ENCODE measurements at places on chromosomes 7 and 10.

DNA sequence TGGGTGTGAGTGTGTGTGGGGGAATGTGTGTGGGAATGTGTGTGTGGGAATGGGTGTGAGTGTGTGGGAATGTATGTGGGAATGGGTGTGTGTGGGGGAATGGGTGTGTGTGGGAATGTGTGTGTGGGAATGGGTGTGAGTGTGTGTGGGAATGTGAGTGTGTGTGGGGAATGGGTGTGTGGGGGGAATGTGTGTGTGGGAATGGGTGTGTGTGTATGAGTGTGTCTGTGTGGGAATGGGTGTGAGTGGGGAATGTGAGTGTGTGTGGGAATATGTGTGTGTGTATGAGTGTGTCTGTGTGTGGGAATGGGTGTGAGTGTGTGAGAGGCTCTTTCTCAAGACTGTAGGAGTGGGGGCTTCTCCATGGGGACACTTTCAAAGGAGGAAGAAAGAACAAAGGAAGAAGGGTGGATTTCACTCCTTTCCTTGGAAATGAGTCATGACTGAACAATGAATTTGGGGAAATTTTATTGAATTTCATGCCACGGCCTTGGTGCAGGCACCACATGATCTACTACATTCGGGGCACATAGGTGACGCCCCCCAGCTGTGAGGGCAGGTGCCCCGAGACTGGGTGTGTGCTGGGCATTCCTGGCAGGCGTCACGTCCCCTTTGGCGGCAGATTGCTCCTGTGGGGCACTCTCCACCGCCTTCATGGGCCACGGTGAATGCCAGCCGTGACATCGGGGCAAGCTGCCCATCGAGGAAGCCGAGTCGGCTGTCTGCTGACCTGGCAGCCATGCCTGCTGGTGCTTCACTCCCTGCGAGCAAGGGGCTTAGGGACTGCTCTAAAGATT, 88.8 kb upstream of the INSIG1 start:
- DNase-seq, result no peak

DNA sequence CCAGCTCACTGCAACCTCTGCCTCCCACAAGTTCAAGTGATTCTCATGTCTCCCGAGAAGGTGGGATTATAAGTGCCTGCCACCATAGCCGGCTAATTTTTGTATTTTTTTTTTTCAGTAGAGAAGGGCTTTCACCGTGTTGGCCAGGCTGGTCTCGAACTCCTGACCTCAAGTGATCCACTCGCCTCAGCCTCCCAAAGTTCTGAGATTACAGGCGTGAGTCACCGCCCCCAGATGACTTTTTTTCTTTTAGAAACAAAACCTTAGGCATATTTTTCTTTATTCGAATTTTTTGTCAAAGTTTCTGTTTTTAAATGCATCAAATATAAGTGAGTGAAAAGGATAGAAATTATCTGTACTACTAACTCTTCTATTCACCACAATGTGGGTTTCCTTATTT, 113.1 kb downstream of the LRRC4 start:
- no peak for DNase-seq

GRCh38 chr7:123771846-123772245, 23.0 kb upstream of the WASL start:
- no peak for DNase-seq

DNA sequence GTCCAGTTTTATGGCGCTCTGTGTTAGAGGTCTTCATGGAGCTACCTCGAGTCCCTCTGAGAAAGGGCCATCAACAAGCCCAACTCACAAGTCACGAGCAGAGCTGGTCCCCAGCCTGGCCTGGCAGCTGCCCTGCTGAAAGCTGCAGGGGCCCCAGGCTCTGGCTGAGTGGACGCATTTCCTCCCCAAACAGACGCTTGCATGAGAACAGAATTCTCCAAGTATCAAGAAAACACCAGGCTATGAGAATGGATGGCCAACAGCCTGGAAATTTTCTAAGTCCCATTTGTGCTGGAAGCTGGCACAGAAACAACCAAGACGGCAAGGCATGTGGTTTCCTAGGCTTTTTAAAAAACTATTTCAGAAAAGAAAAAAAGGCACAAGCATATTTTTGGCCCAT, 114.8 kb downstream of the FAM53B start:
- no peak for DNase-seq

- DNase-seq, result no peak
Observed at GRCh38 chr10:13231808-13232207, 2.4 kb downstream of the UCMA start.

DNA sequence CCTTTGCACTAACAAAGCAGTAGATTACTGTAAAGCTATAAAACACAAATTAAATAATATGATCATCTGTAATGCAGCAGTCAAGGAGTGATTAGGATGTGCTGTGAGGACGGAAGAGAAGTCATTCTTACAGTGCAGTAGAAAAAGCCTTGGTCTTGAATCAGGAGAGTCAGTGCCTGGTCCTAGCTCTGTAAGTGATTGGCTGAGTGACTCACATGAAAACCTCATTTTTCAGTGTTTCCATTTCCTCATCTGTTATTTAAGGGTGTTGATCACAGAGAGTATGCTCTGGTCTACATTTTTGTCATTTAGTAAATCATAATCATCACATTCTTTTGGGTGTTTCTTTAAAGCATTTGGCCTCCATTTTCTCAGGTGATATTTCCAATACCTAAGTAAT, 717.8 kb downstream of the LRMDA start:
- no peak for DNase-seq

- no peak for DNase-seq
Observed at GRCh38 chr10:101244321-101245050, 15.2 kb upstream of the LBX1 start.

GRCh38 chr7:154744861-154745258, 258.1 kb downstream of the PAXIP1 start:
- DNase-seq, result no peak

- DNase-seq, result no peak
Observed at GRCh38 chr10:56585447-56586171, 224.6 kb upstream of the ZWINT start.

DNA sequence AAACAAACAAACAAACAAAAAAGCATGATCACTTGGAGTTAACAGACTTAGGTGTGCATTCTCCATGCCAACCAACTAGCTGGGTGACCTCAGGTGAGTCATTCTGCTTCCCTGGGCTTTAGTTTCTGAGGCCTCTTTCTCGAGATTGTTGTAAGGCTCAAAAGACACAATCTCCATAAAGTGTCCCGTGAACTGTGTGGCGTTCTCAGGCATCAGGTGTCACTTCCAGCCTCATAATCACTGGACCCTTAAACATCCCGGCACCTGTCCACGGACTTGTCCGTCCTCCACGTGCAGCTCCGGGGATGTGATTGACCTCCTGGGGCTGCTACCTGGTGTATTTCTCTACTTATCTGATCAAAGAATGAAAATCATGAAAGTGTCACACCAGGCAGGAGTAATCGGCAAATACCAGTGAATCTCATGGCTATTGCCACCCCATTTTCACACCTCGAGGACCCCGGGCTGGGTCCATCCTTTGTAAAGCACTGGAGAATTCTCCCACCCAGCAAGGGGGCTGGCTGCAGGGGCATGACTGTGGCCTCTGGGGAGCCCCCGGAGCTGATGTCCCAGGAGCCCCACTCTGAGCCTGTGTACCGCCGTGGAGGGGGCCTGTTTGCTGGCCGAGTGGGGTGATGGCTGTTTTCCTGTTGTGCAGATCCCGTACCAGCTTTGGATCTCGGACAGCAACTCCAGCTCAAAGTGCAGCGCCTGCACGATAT, 189.8 kb upstream of the SH2B2 start:
- DNase-seq, result no peak

GRCh38 chr7:148037044-148037443, 553.5 kb upstream of the C7orf33 start:
- no peak for DNase-seq

- DNase-seq, result no peak
Observed at GRCh38 chr7:2306688-2307087, 7.6 kb downstream of the SNX8 start.

DNA sequence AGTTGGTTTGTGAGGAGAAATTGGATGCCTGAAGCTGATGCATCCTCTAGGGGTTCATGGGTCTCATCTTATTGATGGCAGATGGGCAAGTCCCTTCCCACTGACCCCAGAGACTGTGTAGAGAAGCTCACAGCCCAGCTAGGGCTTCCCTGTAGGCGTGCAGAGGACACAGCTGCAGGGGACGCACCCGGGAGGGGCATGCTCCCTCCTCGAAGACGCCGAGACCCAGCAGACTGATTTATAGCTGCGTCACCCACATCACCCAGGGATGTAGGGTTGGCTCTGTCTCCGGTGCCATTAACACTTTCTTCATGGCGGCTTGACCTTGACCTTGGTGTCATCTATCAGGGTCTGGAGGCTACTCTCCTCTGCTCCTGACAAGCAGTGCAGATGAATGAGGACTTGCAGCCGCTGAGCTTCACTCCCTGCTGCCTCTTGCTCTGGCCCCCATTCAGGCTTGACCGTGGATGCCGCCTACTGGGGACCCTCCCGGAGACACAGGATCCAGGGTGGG, 549.7 kb downstream of the TCERG1L start:
- no peak for DNase-seq

DNA sequence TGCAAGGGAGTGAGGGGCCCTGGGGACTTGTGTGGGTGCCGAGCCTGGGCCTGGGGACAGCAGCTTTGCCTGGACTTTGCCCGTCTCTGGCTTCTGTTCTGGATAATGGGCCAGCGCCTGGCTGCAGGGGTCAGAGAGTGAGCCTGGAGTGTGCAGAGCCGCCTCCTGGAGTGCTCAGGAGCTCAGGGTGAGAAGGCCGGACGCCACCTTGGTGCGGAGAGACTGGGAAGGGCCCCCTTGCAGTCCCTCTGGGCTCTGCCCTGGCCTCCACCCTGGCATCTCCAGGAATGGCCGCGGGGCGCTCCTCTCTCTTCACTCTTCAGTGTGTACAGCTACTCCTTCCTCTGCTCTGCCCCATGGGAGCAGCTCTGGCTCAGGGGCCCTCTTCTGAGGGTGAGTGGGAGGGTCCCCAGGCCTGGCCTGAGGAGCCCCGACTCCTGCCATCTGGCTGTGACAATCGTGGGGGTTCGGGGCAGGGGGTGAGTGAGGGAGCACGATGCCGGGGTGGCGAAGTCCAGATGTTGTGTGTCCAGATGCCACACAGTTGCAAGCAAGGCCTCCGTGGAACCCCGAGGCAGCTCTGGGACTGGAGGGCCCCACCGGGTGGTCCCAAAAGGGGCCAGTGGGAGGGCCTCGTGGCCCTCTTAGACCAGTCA, 187.1 kb downstream of the DNAJB6 start:
- no peak for DNase-seq

DNA sequence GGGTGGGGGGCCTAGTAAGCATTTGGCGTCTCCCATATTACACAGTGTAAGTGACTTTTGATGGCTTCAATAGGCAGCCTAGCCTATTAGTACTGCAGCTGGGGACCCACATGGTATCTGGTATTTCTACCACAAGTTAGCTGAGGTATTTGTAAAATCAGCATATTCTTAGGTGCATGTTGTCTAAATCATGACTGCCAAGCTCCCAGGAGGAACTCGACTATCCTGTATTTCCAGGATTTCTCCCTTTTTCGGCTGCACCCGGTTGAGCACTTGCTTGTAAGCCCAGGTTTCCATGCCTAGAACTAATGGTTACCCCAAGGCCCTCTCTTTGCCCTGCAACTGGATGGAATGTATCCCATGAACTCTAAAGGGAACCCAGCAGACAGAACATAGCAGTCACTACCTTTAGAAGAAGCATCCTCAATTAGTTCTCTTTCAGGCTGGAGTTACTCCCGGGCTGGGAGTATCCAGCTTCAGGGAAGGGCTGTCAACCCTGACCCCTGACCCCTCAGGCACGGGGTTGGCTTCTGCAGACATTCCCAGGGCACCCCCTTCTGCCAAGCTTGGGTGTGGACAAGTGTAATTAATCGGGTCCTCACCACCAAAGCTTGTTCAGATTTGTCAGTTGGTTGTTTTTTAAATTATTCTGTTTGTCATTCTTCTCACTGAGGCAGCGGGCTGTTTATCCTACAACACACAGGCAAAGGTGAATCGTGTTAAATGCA, 90.3 kb upstream of the PARD3 start:
- DNase-seq, result no peak

- no peak for DNase-seq
Observed at GRCh38 chr10:123019941-123020703, 11.3 kb downstream of the ACADSB start.

DNA sequence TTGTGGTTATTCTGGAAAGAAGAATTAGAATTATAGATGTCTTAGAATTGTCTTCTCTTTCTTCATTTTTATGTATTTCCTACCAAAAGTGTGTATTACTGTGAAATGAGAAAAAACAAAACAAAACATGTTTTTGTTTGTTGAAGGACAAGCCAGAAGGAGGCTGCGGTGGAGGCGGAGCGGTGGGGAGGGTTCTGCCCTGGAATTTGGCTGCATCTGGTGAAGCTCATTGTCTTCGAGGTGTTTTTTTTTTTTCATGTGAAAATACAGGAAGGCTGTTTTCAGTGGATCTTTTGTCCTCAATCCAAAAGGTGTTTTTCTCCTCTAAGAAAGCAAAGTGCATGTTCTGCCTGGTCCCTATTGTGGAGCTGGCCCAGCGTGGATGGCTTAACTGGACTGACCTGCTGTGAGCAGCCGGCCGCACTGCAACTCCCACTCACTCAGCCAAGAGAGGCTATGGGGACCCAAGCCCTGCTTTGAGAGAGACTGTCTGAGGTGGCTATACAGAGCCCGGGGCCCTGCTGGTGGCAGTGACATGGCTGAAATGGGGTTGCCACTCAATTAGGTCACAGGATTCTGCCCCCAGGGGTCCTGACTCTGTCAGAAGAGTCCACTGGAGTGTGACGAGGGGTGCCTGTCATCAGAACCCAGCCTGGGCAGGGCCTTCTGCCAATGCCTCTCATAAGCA, 184.9 kb upstream of the MKI67 start:
- no peak for DNase-seq

DNA sequence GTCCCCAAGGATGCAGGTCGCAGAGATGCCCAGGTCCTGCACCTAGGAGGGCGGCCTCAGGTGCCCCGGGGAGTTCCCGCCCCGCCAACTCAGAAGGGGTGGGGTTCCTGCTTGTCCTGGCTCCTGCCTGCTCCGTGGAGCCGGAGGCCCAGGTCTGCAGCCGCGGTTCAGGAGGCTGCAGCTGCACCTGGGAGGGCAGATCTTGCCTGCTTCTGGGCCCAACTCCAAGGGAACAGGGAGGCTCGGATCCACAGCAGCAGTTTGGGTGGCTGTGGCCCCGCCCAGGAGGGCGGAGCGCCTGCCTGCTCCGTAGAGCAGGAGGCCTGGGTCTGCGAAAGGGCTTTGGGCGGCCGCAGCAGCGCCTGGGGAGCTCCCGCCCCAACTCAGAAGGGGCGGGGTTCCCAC, 108.2 kb upstream of the EGR2 start:
- no peak for DNase-seq

DNA sequence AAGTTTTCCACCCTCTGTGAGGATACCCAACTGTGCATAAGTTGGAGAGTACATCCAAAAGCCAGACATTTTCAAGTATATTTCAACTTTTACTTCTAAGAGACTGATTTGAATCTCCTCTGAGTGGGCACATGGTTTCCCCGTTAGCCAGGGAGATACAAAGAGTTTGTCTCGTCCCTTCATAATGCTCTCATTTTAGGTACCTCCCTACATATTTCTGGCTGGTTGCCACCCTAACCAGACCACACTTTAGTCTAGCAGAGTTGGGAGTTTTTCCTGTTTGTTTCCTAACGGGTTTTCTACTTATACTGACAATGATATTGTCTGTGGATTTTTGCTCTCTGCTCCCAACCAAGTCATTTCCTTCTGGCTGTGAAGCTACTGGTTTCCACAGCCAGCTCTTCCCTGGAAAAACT, 180.3 kb downstream of the CCDC71L start:
- no peak for DNase-seq
